ENCODE measurements at places on chromosomes 7 and 10.

DNA sequence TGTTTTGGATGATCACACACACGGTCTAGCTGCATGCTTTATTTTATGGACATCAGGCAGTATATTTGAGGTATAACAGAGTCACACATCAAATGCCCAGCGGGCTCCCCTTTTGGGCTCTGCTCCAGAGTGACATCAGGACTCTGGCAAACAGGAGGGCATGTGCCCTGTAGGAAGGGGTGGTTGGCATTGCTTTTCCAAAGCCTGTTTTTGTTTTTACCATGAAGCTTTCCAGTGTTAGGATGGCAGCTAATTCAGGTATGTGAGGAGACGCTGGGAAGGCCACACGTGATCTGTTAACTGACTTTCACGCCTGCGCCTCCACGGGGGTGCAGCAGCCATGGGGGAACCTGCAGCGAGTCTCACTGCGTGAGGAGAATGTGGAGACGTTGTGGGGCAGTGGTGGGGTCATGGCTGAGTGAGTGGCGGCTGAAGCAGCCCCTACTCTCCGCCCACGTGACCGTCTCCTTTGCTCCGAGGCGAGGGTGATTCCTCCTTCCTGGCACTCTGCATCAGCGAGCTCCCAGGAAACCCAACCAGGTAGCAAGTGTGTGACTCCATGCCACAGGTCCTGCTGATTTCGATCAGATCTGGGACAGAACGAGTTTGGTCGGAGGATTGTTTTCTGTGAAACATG, 117.7 kb downstream of the ANKRD61 start:
- no peak for DNase-seq

DNA sequence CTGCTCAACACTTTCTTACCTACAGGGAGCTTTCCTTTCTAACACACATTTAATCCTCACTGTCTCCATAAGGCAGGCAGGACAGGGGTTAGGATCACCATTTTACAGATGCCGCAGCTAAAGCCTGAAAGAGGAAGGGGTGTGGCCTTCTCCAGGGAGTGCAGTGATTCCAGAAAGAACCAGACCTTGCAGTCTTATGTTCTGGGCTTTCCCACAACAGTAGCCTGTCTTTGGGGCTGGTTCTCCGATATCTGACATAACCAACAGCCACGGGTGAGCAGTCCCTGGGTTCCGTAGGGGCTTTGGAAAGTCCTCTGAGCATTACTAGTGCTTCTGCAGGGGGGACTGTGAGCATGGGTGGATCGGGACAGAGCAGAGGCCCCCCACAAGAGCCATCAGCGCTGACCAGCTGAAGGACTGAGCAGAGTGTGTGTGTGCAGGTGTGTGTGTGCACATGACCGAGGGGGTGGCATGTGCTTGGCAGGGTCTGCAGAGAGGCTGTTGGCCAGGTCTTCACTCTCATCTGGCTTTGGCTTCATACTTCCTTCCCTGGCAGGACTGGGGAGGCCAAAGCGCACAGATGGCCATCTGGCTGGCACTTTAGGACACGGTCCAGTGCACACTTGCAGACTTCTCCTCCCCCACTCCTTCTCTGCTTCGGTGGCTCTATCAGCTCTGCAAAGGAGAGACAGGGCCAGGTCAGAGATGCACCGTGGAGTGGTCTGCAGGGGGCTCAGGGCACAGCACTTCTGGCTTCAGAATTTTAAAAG, 400.3 kb downstream of the RPS24 start:
- no peak for DNase-seq

- DNase-seq, result no peak
These were observed 177.1 kb downstream of the EVX1 start for GRCh38 chr7:27419581-27420177.

GRCh38 chr10:114715171-114715670, 57.1 kb upstream of the ABLIM1 start:
- DNase-seq, result no peak

DNA sequence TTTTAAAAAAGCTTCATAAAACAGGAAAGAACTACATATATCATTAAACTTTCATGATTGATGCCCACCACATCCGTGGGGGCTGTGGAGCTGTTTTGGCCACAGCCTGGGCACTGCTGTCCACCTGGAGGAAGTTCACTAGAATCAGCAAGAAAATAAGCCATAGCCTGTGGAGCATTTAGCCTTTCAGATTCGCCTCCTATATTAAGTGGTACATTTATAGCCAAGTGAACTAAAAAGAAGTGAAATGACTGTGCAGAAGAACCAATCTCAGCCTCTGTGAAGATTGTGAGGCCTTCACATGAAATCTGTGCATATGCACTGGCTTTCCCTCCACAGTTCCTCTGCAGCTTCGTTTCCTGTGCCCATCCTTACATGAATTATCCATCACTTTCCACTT, 23.5 kb downstream of the WNT16 start:
- DNase-seq, result no peak

DNA sequence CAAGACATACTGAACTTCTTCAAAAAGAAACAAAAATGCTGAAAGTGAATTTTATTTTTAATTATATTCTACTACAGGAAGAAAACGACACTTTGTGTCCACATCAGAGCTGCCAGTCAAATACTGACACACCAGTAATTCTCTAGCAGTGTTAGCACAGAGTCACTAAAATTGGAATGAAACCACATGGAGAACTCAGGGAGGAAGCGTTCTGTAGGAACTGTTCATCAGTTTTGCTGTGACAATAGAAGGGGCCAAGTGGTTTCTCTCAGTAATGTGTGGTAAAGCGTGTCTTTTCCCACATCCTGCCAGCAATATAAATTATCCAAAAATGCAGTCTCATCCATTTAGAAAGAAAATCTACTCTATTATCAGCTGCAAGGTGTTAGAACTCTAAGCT, 683.3 kb downstream of the GRM8 start:
- no peak for DNase-seq

- DNase-seq, result no peak
These were observed 156.5 kb upstream of the AGR3 start for GRCh38 chr7:17038160-17038782.

DNA sequence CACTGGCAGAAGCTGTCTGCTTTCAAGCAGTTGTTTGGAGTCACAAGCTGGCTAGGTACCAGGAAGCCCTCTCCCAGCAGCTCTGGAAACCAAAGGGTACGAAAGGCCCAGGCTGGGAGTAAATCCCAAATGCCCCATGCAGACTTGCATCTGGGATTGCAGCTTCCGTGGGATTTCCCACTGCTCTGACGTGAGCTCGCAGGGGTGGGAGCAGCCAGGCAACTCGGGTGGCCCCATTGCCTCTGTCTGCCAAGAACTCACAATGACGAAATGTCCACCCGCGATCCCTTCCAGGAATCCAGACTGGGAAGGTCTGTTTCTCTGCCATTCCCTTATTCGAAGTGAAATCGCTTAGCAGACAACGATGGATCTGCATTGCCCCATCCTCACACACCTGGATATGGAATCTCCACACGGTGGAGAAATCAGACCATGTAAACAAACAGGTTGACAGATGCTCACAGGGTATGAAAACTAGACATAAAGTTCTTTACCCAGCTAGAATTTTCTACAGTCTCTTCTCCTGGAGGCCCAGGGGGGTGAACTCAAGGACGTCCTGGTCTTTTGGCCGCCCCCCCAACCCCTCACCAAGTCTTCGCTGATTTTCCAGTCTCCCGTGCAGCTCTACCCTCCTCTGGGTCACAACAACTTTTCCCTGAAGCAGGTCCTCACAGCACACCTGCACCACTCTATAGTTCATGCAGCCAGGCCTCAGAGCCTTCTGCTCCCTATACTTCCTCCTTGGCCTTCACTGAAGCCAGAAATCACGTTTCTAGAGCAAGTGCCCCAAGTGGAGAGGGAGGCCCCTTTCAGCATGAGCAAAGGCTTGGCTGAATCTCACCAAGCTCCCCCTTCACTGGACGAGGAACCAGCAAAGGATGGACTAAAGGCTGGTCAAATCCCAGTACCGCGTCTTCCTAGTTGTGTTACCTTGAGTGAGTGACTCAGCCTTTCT, 20.0 kb downstream of the SH3PXD2A start:
- no peak for DNase-seq

GRCh38 chr7:115574681-115575291, 455.8 kb downstream of the TFEC start:
- no peak for DNase-seq

DNA sequence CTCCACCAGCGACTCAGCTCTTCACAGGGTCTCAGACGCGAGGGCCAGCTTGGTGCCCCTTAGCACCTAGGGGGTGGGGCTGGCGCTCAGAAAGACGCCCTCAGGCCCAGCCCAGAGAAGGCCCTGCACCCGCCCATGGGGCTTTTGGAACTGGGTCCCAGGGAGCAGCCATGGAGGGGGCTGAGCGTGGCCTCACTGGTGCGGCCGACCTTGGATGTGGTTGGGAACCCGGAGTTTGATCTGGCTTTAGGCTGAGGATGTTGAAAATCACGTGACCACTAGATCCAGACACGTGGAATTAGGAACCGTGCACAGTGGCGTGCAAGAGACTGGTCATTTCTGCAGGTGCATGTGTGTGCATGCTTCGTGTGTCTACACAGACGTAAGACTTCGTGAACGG, 185.4 kb downstream of the DNAJB6 start:
- no peak for DNase-seq

GRCh38 chr10:128779416-128779815, 653.2 kb upstream of the MKI67 start:
- no peak for DNase-seq

GRCh38 chr7:48046458-48046857, 11.1 kb downstream of the C7orf57 start:
- no peak for DNase-seq

DNA sequence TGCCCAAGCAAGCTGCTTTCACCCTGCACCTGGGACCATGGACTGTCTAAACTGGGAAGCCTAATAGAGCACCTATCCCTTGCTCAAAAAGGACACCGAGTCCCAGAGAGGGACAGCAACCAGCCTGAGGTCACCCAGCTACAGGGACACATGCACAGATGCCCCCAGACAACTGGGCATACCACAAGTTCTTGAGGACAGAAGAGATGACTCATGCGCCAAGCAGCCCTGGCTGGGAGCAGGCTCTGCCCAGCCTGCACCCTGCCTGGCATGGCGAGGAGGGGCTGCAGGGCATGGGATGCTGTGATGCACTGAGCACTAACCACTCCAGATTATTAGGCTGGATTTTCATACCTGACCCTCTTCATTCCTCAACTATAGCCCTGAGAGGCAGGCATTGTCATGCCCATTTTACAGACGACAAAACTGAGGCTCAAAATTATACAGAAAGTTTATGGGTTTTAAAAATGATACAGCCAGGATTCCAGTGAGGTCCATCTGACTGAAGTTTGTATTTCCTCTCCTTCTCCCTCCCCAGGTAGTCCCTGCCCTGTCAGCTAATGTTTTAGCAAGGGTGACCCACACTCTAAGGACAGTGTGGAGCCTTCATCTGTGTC, 289.3 kb upstream of the ZMIZ1 start:
- DNase-seq, result no peak

- DNase-seq, result no peak
These were observed 447.6 kb upstream of the ZMIZ1 start for GRCh38 chr10:78620985-78621799.

DNA sequence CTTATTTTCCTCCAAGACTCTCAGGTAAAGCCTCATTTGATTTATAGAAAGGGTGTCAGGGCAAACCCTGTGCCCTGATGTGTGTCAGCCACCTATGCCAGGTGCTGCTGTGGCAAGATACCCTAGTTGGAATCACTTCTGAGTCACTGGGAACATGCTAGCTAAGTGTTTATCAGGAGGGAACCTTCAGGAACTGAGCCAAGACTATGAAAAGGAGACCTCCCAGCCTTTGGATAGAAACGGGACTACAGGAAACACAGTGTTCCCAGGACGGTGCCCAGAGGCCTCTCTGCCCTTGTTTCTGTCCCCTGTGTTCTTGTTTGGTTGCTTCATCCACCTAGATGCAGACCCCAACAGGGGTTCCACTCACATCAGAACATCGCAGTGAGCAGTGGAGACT, 28.5 kb downstream of the CNNM1 start:
- DNase-seq, result no peak

GRCh38 chr10:14325325-14325955, 5.3 kb downstream of the FRMD4A start:
- DNase-seq, result peak; percentile 44

DNA sequence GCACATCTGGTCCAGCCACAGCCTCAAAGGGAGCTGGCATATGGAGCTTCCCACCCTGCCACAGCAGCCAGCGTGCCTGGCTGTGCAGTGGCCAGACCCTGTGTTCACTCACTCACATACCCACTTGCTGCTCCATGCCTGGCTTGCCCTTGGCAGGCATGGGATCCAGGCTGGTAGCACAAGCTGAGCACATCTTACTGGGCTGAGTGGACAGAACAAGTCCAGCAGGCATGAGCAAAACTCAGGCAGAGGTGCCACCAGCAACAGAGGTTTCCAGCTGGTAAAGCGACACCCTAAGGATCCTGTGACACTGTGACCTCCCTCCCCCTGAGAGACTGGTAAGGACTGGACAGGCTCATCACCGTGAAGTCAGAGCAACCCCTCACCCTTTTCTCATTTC, 25.1 kb downstream of the SVIL start:
- no peak for DNase-seq

DNA sequence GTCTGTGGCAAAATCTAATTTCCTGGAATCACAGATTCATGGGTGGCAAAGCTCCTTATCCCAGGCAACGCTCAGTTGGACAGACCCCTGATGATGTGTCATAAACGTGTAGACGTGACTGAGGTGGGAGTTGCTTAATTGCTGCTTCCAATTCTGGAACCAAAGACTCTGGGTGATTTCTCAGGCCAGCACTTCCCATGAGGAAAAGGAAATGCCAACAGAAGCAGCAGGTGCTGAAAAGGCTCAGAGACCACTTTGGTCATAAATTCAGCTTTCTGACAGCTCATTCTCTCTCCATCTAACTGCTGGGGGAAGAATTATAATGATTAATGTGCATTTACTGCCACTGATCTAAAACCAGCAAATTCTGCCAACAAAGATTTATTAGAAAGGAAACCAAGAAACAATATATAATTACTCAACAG, 88.7 kb downstream of the OSBPL3 start:
- no peak for DNase-seq

- no peak for DNase-seq
These were observed 392.0 kb downstream of the NRG3 start for GRCh38 chr10:82267014-82267413.

- DNase-seq, result no peak
These were observed 1.1 kb upstream of the UMAD1 start for GRCh38 chr7:7639421-7639820.

GRCh38 chr10:130409331-130409730, 273.1 kb downstream of the GLRX3 start:
- no peak for DNase-seq

- DNase-seq, result no peak
These were observed 168.0 kb upstream of the PHYHIPL start for GRCh38 chr10:59008452-59008851.

DNA sequence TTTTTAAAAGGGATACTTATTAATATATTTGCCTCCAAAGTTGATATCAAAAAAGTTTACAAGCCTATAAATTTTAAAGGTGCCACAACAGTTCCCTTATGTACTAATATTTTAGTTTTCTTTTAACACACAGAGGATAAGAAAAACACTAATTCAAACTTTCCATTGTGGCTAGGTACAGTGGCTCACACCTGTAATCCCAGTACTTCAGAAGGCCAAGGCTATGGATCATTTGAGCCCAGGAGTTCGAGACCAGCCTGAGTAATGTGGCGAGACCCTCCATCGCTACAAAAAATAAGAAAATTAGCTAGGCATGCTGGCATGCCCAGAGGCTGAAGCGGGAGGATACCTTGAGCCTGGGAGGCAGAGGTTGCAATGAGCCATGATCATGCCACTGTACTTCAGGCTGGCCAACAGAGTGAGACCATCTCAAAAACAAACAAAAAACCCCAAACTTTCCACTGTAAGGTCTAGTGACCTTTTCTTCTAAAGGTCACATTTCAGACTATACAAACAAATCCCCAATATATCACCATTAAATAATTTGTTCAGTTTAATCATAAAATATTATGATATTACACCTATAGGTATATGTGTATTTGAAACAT, 107.5 kb downstream of the HBP1 start:
- DNase-seq, result no peak

Data from NT2/D1 (cell line).